Neural crest cell (in vitro differentiated cells): ENCODE measurements at places on chromosomes 2 and 18.
A peak's percentile ranks its signal among the peaks of the same experiment; 100 is the strongest.

- no peak for DNase-seq
Observed at GRCh38 chr2:231336700-231337099, 58.8 kb upstream of the B3GNT7 start.

DNA sequence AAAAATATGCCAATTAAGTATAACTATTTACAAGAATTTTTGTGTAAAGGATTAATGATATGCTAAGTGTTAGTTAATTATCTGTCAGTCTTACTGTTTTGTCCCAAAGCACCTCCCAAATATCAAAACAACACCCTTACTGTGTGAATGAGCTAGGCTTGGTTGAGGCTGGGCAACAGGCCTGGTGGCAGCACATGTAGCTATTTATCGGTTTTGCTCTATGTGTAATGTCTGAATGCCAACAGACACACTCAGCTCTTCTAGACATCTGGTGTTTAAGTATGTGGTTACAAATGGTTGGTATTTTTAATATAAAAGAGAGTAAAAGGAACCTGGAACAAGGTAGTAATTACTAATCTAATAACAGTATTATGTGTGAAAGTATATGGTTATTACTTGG is 175.3 kb downstream of the RAB3GAP1 start:
- no peak for DNase-seq

DNA sequence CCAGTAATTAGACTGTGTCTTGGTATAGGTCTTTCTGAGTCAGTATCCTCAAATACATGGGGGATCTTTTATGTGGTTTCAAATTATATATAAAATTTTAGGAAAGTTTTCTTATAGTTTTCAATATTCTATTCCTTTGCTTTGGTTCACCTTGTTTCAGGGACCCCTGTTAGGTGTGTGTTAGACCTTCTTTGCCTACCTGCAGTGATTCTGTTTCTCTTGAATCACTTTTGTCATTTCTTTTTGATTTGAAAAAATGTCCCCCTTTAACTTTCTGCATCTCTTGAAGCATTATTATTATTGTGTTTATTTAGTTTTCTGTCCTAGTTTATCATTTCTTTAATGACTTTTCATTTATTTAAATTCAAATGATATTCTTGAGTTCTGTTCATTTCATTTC is 98.7 kb downstream of the FHOD3 start:
- no peak for DNase-seq

DNA sequence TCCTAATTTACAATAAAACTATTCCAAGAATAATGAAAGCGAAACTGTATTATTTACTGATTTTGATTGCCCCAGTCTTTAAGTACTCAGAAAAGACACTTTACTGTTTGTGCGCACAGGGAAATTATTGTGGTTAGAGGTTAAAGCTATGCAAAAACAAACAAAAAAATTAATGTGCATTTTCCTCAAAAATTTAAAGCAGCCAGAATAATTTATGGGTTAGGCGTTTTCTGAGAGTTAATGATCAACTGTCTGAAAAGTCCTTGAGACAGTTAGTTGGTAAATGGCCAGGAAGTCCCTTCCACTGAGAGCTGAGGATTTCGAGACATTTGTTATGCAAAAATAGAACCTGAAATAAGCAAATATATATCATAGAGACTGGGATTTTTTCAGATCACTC is 143.3 kb downstream of the IRS1 start:
- no peak for DNase-seq

DNA sequence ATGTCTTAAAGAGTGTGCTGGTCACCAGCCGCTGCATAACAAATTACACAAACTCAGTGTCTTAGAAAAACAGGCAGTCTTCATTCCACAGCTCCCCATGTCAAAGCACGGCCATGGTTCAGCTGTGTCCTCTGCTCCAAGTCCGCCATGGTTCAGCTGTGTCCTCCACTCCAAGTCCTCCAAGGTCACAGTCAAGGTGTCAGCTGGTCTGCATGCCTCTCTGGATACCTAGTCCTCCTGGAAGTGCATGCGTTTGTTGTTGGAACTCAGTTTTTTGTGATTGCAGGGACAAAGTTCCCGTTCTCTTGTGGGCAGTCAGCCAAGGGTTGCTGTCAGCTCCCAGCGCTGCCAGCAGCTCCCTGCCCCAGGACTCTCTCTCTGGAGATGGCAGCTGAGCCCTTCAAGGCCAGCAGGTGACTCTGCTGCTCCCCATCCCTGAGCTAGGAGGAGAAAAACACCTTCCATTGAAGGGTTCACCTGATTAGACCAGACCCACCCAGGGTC is 304.0 kb upstream of the MYT1L start:
- no peak for DNase-seq

DNA sequence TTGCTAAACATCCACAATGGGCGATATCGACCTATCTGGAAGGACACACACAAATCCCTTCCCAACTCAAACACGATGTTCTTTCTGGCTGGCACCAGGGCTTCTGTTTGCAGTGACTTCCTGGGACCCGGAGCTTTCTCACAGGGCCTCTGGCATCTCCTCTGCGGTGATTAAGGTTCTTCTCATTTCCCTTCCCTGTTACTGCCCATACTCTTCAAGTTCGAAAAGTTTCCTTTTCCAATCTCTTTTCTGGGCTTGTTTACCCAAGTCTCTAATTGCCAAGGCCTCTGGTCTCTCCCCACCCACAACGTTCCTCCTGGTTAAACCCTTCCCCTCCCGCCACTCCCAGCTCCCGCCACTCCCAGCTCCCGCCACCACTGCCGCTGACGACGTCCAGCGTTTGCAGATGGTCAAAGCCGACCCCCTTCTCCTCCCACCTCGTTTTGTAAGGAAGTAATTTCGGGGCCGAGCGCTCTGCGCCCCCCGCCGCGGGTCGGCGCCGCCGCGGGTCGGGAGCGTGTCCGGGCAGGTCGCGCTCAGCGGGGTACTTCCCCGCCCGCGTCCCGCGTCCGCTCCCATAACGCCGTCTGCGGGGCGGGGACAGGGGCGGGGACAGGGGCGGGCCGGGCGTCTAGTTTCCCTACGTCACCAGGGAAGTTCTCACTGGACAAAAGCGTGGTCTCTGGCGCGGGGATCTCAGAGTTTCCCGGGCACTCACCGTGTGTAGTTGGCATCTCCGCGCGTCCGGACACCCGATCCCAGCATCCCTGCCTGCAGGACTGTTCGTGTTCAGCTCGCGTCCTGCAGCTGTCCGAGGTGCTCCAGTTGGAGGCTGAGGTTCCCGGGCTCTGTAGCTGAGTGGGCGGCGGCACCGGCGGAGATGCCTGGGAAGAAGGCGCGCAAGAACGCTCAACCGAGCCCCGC is at the start of gene PMAIP1:
TSS of gene PMAIP1 (plus strand) at position 699 of the 924 bp plus-strand sequence. CDS start at position 881, 182 bp downstream.
- peak; percentile 72 for DNase-seq

DNA sequence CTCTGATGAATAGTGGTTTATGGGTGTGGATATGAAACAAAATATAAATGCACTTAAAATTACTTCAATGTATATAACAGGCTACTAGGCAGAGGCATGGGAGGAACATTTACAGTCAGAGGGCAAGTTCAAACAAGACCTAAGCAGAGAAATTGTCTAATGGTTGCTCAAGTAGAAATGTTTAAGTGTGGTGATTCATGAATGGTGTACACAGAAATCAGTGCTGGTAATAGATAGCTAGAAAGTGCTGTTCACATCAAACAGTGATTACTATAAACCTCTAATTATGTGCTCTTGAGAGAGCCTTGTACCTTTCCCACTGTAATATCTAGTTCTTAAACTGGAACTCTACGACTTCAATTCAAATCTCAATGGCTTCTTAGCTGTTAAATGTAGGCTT is 485.1 kb downstream of the NRXN1 start:
- no peak for DNase-seq

DNA sequence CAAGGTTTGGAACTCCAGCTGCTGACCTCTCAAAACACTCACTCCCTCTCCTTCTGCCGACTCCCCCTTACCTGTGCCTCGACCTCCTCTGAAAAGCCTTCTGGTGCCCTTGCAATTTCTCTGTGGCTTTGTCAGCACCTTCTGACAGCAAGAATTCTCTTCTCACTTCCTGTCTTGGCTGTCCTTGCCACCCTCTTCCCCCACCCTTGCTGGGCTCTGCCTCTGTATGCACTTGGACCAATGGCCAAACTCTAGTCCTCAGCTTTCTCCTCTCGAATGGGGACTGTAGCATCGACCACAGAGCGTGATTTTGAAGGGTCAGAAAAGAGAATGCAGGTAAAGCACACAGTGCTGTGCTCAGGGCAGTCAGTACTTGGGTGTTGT is 99.0 kb downstream of the HS1BP3 start:
- no peak for DNase-seq

- no peak for DNase-seq
Observed at GRCh38 chr2:69405306-69405705, 18.3 kb upstream of the GFPT1 start.

DNA sequence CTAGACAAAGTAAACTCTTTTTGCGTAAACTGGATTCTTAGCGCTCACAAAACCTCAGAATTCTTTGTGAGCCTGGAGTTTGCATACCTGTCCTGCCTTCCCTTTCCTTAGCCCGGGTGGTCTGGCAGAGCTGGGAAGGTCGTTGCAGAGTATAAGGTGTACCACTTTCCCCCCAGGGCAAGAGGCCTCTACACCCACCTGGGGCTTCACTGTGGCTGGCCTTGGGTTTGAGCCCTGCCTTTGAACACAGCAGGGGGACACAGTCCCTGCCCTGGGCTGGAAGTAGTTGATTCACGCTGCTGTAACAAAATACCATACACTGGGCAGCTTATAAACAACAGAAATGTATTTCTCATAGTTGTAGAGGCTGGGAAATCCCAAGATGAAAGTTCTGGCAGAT is 133.9 kb downstream of the B3GNT2 start:
- DNase-seq = no peak

- no peak for DNase-seq
Observed at GRCh38 chr18:47286776-47287410, 35.4 kb upstream of the SKOR2 start.

DNA sequence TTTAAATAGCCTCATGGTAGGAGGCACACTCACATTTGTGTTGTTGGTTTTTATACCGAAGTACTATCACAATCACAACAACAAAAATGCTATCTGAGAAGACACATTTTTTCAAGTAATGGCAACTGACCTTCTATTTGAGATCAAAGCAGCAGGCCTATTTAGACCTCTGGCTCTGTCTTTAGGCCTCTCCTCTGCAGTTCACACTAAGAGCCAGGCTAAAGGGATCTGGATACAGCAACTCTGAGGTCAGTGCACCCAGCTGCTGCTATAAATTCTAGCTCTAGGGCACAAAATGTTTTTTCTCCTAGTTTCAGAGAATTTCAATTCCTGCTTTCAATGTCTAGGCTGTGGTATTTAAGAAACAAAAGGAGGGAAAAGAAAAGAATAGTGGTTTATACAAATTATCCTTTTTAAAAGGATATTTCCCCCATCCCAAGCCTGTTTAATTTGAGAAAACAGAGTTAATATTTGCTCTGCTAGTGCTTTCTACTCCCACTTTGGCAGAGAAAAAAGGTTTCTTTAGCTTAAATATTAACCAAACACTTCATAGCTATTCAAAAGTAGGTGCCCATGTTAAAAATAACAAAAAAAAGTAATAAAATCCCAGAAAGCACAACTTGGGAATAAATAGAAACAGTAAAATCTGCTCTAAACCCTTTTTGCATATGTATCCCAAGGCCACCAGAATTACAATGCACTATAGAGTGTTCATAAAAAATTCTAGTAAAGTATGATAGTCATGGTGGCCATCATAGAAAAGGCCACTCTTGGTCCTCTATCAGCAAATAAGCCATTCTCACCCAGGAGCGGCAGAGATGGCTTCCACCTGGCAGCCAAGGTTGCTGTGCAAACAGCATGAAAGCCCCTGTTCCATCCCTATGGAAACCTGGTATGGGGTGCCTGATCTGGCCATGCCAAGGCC is 293.6 kb upstream of the SESTD1 start:
- DNase-seq = no peak

GRCh38 chr2:240597419-240598181 is 11.1 kb downstream of the CAPN10 start:
- DNase-seq = no peak

GRCh38 chr2:174281736-174282135 is 33.4 kb upstream of the OLA1 start:
- DNase-seq = no peak

GRCh38 chr2:13524492-13524891 is 807.8 kb downstream of the TRIB2 start:
- no peak for DNase-seq

DNA sequence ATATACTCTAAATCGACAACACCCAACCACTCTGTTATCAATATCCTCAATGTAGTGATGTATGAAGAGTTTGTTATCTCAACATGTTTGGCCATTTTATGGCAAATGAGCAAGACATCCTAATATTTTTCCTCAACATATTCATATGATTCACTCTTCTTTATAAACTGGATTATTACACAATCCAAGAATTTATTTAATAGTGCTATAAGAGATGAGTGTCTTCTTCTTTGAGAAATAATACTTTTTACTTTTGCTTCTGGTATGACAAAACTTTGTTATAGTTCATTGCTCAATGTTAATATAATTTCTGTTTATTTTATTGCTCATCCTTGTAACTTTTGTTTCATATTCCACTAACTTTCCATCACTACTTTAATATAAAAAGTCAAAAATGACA is 44.3 kb downstream of the SCN9A start:
- no peak for DNase-seq

DNA sequence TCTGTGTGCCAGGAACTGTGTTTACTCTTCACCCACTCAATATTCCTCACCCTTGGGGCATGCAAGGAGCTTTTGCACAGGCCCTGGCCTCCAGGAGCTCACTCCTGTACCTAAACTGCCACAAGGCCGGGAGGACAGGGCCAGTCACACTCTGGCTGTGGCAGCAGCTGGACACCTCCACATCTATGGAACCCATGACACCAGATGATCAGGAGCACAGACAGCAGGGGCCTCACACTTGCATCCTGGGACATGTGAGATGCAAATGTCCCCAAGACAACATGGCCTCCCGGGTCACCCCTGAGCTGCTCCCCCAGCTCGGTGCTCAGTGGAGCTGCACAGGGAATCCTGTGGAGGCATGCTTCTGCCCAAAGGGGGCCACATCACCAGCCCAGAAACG is 61.8 kb upstream of the SLC66A3 start:
- no peak for DNase-seq

- no peak for DNase-seq
Observed at GRCh38 chr18:56286775-56287325, 351.5 kb downstream of the TXNL1 start.

DNA sequence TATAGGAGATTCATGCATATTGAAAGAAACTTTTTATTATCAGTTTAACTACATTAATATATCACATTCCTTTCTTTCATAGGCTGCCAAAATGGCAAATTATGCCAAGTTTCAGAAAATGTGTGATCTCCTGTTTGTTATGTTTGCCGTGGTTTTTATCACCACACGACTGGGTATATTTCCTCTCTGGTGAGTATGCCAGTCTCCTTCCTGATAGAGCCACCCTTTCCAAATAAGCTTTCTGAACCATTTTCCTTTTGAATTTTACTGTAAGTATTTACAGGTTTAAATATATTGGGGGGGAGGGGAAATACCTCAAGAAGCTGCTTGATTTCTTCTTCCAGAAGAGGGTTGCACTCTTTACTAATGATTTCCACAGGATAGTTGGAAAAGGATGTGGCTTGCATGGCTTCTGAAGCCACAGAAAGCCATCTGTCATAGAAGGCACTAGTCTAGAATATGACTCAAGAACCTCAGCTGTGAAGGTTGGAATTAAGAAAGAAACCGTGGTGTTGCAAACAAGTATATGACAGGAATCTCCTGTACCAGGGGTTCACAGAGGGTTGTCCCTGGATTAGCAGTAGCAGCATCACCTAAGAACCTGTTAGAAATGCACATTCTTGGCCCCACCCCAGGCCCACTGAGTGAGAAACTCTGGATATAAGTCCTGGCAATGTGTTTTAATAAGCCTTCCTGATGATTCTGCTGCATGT is 84.5 kb upstream of the NOSTRIN start:
- no peak for DNase-seq
